Activated CD8-positive, alpha-beta memory T cell treated with anti-CD3 and anti-CD28 coated beads for 1 hour (primary cell): ENCODE measurements at places on chromosomes 4 and X.

- DNase-seq = no peak
Observed at GRCh38 chr4:80259817-80260216, 6.6 kb upstream of the FGF5 start.

GRCh38 chrX:49171752-49172279 is at the start of gene PLP2:
PLP2 (plus strand) TSS chrX:49171898; CDS start chrX:49172001, 103 bp downstream.
- peak; percentile 54 for DNase-seq

DNA sequence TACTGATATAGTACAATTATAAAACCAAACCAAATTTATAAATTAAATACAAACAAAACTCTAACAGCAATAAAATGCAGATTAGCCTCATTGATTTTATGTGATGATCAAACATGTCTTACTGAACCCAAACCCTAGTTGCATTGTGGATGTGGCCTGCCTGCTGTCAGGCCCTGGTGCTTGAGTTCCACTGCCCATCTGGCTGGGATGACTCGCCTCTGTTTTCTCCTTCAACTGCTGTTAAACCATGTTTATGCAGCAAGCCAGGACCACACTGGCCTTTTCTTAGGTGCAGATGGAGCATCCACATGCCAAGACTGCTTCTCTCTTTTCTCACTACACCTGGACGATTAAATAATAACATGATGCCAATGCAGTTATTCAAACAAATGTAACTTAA is 22.6 kb downstream of the NAP1L5 start:
- DNase-seq = no peak

GRCh38 chr4:37489697-37490096 is 196.5 kb downstream of the RELL1 start:
- DNase-seq = no peak

DNA sequence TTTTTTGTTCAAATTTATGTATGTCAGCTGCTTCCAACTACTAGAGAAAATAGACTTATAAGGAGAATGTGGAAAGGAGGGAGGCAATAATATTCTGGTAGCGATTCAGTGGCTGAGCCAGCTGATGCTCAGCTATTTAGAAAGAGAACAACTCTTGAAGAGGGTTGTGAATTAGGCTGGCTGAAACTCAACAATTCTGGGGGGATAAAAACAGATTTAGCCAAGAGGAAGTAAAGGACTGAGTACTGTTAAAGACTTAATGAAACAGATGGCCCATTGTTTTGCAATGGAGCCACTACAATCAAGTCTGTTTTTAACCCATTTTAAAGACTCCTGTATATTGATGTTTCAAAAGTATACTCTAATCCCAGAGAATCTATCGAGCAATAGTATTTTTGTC is 1058.9 kb downstream of the C4orf33 start:
- no peak for DNase-seq

GRCh38 chrX:38293741-38294140 is 33.6 kb downstream of the RPGR start:
- no peak for DNase-seq

DNA sequence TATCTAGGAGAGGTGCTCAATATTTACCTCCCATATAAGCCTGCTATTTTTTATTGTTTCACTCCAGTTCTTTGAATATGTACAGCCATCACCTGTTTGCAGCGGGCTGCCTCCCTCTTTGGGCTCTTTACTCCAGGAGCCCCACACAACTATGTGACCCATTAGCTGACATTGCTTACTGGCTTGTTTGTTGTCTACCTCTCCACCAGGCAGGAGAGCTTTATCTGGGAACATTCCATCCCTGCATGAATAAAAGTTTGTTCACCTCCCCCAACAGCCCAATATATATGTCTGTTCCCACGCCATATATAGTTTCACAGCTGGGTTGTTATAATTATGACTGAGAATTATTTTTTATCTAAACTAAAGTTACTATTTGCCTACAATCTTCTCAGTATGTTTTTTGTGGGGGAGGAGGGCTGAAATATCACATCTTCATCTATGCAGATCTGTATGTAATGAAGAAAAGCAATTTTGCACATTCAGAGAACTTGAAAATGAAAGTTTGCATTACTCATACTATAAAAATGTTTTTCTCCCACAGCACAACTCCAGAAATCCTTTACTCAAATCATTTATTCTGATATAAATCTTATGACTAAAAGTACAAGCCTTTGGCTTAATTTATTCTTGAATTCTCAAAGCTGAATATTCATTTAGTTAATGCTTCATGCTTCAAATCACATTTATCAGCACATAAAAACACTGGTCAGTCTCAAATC is 61.2 kb upstream of the DAPP1 start:
- no peak for DNase-seq

DNA sequence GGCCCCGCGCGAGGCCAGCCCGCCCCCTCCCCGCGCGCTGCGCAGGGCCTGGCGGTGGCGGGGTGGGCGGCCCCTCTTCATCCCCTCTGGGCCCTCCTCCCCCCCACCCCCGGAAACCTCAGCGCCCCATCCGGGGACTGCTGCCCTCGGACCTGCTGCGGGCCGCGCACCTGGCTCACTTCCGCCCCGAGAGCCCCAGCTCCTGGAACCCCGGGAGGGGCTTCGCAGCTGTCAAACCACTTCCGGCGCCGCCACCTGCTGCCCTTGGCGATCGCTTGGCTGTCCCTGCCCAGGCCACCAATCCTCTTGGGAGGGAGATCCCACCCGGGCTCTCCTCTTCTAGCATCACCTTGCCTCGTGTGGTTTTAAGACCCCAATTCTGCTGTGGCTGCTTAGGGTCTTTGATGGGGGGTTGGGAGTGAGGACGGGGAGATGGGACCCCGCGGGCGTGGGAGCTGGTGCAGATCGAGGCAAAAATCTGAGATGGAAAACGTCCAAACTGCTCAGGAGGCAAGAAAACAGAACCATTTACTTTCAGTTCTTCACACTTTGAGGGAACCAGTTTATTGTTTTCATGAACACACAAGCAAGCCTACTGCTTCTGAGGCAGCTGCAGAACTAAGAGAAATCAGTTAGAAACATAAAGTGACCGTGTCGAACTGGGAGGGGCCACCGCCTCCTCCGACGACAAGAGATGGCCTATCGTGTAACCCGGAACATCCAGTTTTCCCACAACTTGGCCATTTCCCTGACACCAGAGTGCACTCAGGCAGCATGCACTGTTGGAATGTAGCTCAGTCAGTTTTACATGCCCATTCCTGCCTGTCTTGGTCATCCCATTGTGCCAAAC is 754 bp downstream of the MTMR1 start:
- no peak for DNase-seq

- no peak for DNase-seq
Observed at GRCh38 chrX:142502441-142502840, 297.4 kb upstream of the MAGEC2 start.
